ENCODE measurements at places on chromosomes 12 and 14.

DNA sequence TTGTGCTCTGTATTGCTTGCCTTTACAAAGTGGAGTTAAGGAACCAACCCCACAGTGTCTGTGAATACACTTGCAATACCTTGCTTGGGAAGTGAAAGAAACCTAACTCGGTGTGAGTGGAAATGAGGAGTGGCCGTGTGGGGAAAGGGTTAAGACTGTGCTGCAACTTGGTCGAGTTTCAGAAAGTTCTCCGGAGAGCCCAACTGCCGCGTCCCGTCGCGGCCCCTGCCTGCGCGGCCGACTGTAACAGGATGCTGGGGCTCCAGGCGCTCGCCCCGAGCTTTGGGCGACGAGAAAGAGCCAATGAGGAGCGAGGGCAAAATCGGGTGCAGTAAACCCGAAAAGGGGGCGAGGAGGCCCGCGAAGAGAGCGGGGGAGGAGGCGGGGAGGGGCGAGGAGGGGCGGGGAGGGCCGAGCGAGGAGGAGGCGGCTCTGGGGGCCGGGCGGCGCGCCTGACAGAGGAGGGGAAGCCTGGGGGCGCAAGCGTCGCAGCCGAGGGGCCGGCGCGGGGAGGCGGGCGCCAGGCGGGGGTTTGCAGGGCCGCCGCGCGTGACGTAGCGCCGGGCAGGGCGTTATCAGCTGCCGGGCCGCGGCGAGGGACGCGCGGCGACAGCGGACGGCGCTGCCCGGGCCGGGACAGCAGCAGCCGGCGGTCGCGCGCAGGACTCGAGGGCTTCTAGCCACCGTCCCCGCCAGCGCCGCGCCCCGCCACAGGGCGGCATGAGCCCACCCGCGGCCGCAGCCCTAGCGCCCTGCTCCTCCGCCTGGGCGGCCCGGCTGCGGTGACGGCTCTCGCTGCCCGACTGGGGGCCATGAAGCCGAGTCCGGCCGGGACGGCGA lies at the start of gene DACT1:
TSS of gene DACT1 (plus strand) at position 572 of the 840 bp plus-strand sequence. CDS start at position 813, 241 bp downstream.
- DNase-seq, result peak; percentile 45

- DNase-seq, result no peak
These were observed 20.7 kb upstream of the TAS2R14 start for GRCh38 chr12:10959804-10960203.

- DNase-seq, result no peak
These were observed 59.9 kb downstream of the IRF2BPL start for GRCh38 chr14:76968621-76969063.

GRCh38 chr14:30587141-30587540 lies 28.2 kb downstream of the G2E3 start:
- no peak for DNase-seq

GRCh38 chr14:35250319-35250718 lies 41.9 kb upstream of the PSMA6 start:
- DNase-seq, result no peak

GRCh38 chr14:55454264-55455002 lies 14.0 kb upstream of the TBPL2 start:
- DNase-seq, result no peak

DNA sequence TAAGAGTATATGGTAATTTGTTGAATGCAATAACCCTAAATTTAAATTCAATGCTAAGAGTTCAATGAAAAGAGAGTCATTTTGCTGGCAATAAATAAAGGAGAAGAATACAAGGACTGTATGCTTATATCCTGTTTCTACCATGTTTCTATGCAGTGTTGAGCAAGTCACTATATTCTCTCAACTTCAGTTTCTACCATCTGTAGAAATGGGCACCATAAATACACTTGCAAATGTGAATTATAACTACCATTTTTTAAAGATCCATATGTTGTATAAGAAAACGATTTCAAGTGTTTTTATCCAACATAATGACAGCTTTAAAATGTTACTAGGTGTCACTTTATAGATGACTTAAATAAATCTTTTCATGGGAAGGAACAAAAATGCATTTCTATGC lies 170.3 kb downstream of the CEP128 start:
- DNase-seq, result no peak

GRCh38 chr12:27009881-27010301 lies 4.3 kb downstream of the TM7SF3 start:
- no peak for DNase-seq

GRCh38 chr12:44616402-44616801 lies 259.7 kb downstream of the NELL2 start:
- DNase-seq, result no peak

- DNase-seq, result no peak
These were observed 27.0 kb upstream of the HIGD1C start for GRCh38 chr12:50925342-50925651.

- no peak for DNase-seq
These were observed 108.0 kb upstream of the MAX start for GRCh38 chr14:65210118-65210821.

GRCh38 chr12:46450279-46450748 lies 77.7 kb upstream of the SLC38A2 start:
- no peak for DNase-seq

GRCh38 chr14:44812672-44813071 lies 149.1 kb downstream of the KLHL28 start:
- no peak for DNase-seq

- DNase-seq, result no peak
These were observed 33.0 kb upstream of the TSPAN9 start for GRCh38 chr12:3044141-3044630.

DNA sequence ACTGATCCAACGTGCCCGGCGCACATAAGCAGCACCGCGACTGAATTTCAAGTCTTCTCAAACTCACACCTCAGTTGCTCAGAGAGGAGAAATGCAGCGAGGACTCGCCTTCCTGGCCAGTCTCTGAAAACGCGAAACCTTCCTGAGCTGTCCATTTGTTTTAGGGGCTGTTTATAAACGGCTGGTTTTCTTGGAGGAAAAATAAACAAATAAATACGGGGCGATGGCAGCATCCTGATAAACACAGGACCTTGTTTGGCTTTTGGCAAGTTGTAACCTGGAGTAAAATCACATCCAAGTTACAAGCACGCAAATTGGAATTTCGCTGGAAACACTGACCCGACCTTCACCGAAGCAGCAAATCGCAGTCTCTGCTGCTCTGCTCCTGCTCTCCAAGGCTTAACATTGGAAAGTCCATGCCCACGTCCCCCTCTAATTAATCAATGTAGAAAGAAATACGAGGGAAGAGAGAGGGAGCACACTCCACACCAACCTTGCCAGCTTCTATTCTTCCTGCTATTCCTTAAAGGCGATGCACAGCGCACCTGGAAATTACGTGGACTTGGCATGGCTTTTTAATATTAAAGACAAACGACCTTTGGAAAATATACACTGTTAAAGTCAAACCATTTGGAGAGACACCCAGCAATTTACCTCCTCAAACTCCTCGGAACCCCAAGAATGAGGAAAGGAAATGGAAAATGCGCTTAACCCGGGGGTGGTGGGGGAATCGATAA lies 248.8 kb downstream of the APAF1 start:
- DNase-seq, result no peak

DNA sequence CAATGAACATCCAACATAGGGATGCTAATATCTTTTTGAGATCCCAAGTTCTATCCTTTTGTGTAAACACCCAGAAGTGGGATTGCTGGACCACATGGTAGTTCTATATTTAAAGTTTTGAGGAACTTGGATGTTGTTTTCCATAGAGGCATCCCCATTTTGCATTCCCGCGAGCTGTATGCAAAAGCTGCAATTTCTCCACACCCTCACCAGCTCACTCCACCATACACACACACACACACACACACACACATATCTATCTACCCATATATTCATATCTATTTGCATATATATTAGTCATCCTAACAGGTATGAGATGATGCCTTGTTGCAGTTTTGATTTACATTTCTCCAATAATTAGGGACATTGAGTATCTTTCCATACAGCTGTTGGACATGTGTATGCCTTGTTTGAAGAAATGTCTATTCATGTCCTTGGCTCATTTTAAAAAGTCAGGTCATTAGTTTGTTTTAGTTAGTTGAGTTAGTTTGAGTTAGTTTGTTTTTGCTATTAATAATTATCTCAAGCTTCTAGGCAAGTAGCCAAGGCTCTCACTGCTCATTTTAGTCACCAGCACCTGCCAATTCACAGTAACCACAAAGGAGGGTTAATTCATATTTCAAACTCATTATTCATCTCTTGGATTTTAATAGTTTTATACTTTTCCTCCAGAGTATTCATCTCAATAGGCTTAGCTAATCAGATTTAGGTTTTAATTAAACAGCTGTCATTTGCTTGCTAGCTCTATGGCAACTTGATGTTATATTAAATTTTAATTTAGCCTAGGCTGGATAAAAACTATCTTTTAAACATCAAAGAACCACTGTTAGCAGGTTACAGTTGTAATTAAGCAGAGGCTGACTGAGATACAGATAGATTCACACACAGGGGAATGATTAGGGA lies 1435.9 kb upstream of the TMEM132C start:
- DNase-seq, result no peak

GRCh38 chr14:55706893-55707292 lies 126.9 kb downstream of the KTN1 start:
- DNase-seq, result no peak

Data from GM18507 (cell line).